ENCODE measurements at places on chromosomes 1 and 21. TPM values are rescaled to one million over a fixed set of nuclear protein-coding genes. Genes with fewer than 3 reads are reported as not detected.

- DNase-seq, result no peak
Observed at GRCh38 chr1:2526824-2527555, 594 bp upstream of the PANK4 start.

- no peak for DNase-seq
Observed at GRCh38 chr21:28509031-28509430, 483.6 kb downstream of the LTN1 start.

GRCh38 chr1:170558731-170559130 lies 26.8 kb downstream of the GORAB start:
- no peak for DNase-seq

- DNase-seq, result no peak
Observed at GRCh38 chr1:227884370-227885134, 63.2 kb downstream of the WNT9A start.

Gene OR2M3
- not detected for polyA plus RNA-seq

All from A549 (cell line).